IPS DF 6.9 (cell line): ENCODE measurements at places on chromosomes 1 and 21.

DNA sequence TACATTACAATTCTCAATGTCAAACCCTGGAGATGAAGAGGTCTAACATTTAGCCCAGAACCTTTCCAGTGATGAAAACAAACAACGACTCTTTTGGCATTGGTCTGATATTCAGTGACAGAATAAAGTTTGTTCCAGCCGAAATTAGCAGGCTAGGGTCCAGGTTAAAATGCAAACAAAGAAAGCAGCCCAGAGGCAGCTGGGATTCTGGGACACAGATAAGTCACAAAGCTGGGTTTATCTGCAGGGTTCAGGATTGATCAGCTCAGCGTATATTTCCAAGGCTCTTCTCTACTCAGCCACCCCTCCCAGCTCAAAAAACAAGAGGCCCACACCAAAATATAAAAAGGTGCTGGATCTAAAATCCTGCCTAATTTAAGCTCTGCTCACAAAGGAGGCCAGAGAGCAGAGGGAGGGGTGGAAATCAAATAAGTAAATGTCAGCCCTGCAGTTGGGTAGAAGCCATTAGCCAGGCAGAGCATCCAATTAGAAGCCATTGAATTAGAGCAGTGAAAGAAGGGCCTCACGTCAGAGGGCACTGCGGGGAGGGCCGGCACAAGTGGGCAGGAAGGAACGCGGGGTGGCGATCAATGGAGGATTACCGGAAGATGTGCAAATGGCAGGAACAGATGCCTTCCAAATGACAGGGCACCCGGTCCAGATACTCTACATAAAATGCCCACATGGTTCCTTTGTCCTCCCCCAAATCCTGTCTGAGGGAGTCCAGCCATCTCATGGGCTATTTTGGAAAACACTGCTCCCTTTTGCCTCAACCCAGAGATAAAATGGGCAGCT is 3.2 kb upstream of the KLHDC8A start:
- no peak for DNase-seq
- H3K4me3 ChIP-seq = no peak overlapping the region
- no peaks in the 10 kb centered on the region for H3K36me3 ChIP-seq
- no peaks in the 10 kb centered on the region for H3K27me3 ChIP-seq

DNA sequence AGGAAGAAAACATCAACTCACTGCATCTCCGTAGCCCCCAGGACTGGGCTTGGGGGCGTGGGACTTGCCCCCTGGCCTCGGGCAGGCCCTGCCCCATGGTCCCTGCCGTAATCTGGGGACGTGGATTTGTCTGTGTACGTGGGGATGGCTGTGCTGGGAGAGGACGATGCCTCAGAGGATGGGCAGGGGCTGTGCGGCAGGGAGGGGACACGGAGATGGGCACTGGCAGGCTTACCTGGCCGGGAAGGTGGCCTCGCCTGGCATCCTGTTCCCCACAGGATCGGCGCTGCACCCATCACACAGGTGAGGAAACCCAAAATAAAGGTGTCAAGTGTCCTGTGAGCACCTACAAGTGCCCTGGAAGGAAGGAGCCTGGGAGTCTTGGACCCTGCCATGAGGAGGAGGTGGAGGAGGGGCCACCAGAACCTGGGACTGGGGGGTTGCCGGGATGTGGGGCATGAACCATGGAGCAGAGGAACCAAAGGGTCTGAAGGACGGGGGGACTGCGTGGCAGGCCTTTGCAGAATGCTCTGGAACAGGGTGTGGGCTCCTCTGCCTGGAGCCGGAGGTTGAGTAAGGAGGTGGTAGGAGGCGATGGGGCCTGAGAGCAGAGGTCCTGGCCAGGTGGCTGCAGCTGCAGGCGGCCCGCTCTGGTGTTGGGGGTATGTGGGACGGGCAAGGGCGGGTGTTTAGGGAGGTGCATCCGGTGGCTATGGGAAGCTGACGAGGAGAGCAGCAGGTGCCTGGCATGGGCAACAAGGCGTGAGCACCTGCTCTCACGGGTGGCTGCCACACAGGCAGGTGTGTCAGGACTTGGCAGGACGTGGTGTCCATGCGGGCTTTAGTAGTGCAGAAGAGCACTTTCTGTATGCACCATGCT is 27.8 kb upstream of the LRRC3 start:
- H3K27me3 ChIP-seq = no peaks in the 10 kb centered on the region
- H3K4me3 ChIP-seq = no peak overlapping the region
- DNase-seq = no peak
- H3K27ac ChIP-seq = no peak overlapping the region

GRCh38 chr1:107357376-107357775 is 216.5 kb downstream of the NTNG1 start:
- no peak overlapping the region for H3K27ac ChIP-seq
- H3K27me3 ChIP-seq = no peaks in the 10 kb centered on the region
- no peak overlapping the region for H3K4me3 ChIP-seq
- no peaks in the 10 kb centered on the region; the same call in 1 of the 2 replicates for H3K4me1 ChIP-seq
- H3K36me3 ChIP-seq = no peaks in the 10 kb centered on the region
- DNase-seq = no peak

DNA sequence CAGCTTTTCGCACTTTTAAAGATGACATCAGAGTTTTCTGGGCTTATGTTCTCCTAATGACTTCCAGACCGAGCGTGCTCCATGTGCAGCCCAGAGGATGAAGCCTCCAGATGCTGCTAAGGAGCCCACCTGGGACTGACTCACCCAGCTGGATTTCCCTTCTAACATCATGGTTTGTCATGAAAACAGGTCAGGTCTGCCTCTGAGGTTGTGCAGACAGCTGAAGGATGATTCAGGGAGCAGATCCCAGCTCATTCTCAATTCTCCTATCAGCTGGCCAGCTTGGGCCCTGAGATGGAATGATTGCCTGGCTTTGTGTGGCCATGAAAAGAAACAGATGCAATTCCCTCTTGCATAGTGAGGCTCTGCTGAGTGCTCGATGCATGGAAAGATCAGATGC is 123.9 kb upstream of the DUSP10 start:
- H3K36me3 ChIP-seq = no peaks in the 10 kb centered on the region
- no peak overlapping the region for H3K4me3 ChIP-seq
- no peak overlapping the region for H3K27ac ChIP-seq
